ENCODE measurements at places on chromosomes 11 and 22.

GRCh38 chr11:119167933-119168332, 592 bp upstream of the NLRX1 start:
- peaks cover 5% of the 10 kb centered on the region for H3K4me1 ChIP-seq
- H3K27me3 ChIP-seq = no peaks in the 10 kb centered on the region
- H3K27ac ChIP-seq = no peak overlapping the region
- H3K4me3 ChIP-seq = peak overlapping the region; percentile 86
- H3K36me3 ChIP-seq = no peaks in the 10 kb centered on the region

GRCh38 chr11:64225608-64226506, at the start of the genes NUDT22 and TRPT1:
NUDT22 (plus strand) TSS chr11:64226274; CDS start chr11:64226653, 379 bp downstream.
TRPT1 (minus strand) TSS chr11:64226186; CDS start chr11:64225860, 326 bp downstream.
- peaks cover 39% of the 10 kb centered on the region for H3K4me1 ChIP-seq
- H3K4me3 ChIP-seq = peak within 1 kb of the TSS; percentile 87
- peak; percentile 95 for DNase-seq

- no peak for DNase-seq
- H3K36me3 ChIP-seq = no peaks in the 10 kb centered on the region
- no peak overlapping the region for H3K4me3 ChIP-seq
- H3K4me1 ChIP-seq = no peaks in the 10 kb centered on the region
- peaks cover 18% of the 10 kb centered on the region for H3K27me3 ChIP-seq
- no peak overlapping the region for H3K27ac ChIP-seq
These were observed 49.8 kb upstream of the ARHGAP20 start for GRCh38 chr11:110761991-110762390.

- no peaks in the 10 kb centered on the region for H3K36me3 ChIP-seq
- H3K4me1 ChIP-seq = peaks cover 26% of the 10 kb centered on the region
- H3K27me3 ChIP-seq = peaks cover 14% of the 10 kb centered on the region
- peak overlapping the region; percentile 53 for H3K4me3 ChIP-seq
- H3K27ac ChIP-seq = no peak overlapping the region
These were observed 11.7 kb upstream of the GLYATL1 start for GRCh38 chr11:58927393-58928106.

- no peak overlapping the region for H3K4me3 ChIP-seq
- no peaks in the 10 kb centered on the region for H3K36me3 ChIP-seq
- H3K27ac ChIP-seq = no peak overlapping the region
These were observed 138.2 kb downstream of the ETS1 start for GRCh38 chr11:128448981-128449713.

GRCh38 chr22:39254122-39254521, 9.3 kb upstream of the PDGFB start:
- peaks cover 10% of the 10 kb centered on the region for H3K4me1 ChIP-seq
- peaks cover 51% of the 10 kb centered on the region for H3K27me3 ChIP-seq
- H3K36me3 ChIP-seq = no peaks in the 10 kb centered on the region
- H3K27ac ChIP-seq = no peak overlapping the region
- DNase-seq = no peak
- no peak overlapping the region for H3K4me3 ChIP-seq

DNA sequence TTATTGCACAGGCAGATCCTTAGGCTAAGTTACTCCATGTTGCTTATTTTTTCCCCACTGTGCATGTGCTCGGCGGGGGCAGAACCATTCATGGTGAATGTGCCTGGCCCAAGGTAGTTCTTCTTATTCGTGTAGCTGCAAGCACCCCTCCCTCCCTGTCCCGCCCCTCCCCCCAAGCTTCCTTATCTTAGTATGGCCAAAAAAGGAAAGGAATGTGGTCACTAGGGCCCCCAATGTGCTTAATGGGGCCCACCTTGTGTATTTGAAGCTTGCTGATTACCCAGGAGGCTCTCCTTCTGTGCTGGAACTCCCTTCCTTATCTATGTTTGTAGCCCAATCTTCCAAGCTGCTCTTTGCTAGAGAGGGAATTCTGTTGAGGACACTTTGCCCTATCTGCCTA, 1259.7 kb upstream of the RAG2 start:
- no peaks in the 10 kb centered on the region for H3K36me3 ChIP-seq
- no peak overlapping the region for H3K4me3 ChIP-seq
- no peaks in the 10 kb centered on the region for H3K4me1 ChIP-seq
- H3K27ac ChIP-seq = no peak overlapping the region
- H3K27me3 ChIP-seq = no peaks in the 10 kb centered on the region
- DNase-seq = no peak

- no peaks in the 10 kb centered on the region for H3K36me3 ChIP-seq
- no peak overlapping the region for H3K27ac ChIP-seq
- no peak overlapping the region for H3K4me3 ChIP-seq
- DNase-seq = no peak
- peaks cover 9% of the 10 kb centered on the region for H3K4me1 ChIP-seq
These were observed 232.9 kb downstream of the DLG2 start for GRCh38 chr11:85394283-85394682.

DNA sequence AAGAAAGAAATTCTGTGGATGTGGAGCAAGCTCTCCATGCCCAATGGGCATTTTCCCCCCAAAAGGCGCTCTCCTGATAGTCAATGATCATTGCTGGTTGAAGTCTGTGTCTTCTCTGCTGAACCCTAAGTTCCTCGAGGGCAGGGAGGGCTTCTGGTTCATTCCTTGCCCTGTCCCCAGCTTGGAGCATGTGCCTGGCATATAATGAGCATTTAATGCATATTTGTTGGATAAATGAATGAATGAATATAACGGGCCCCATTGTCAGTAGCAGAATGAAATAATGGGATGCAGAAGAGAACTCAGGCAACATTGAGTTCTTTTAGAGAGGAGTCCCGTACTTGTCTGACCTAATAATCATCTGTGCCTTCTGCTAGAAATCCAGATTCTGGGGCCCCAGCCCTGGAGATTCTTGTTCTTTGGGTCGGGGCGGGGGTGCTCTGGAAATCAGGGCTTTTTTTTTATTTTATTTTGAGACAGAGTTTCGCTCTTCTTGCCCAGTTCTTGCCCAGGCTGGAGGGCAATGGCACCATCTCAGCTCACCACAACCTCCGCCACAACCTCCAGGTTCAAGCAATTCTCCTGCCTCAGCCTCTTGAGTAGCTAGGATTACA, 64.4 kb downstream of the CD82 start:
- H3K27ac ChIP-seq = no peak overlapping the region
- DNase-seq = no peak
- H3K4me1 ChIP-seq = peaks cover 17% of the 10 kb centered on the region
- H3K4me3 ChIP-seq = no peak overlapping the region
- no peaks in the 10 kb centered on the region for H3K36me3 ChIP-seq
- H3K27me3 ChIP-seq = peaks cover 10% of the 10 kb centered on the region

DNA sequence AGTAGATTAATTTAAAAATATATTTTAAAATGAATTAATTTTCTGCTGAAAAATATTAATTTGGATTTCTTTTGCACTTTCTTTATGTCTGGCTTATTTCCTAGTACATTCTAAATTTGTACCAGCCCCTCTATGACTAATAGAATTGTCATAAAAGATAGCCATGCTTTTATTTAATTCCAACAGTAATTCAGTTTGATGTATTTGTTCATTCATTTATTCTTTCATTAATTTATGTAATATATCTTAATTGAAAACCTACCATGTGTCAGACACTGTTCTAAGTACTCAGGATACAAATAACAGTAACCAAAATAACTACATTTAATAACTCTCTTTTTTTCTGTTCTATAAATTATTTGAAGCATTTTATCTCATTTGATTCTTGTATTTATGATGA, 264.0 kb upstream of the CCDC179 start:
- H3K27ac ChIP-seq = no peak overlapping the region
- no peak for DNase-seq
- H3K4me1 ChIP-seq = no peaks in the 10 kb centered on the region

Data from activated B cell treated with CpG ODN at 0.5 μM for 24 hours (primary cell).